ENCODE measurements at places on chromosomes 3 and 15.

GRCh38 chr3:23389089-23389488, 186.0 kb downstream of the UBE2E2 start:
- no peak for DNase-seq

DNA sequence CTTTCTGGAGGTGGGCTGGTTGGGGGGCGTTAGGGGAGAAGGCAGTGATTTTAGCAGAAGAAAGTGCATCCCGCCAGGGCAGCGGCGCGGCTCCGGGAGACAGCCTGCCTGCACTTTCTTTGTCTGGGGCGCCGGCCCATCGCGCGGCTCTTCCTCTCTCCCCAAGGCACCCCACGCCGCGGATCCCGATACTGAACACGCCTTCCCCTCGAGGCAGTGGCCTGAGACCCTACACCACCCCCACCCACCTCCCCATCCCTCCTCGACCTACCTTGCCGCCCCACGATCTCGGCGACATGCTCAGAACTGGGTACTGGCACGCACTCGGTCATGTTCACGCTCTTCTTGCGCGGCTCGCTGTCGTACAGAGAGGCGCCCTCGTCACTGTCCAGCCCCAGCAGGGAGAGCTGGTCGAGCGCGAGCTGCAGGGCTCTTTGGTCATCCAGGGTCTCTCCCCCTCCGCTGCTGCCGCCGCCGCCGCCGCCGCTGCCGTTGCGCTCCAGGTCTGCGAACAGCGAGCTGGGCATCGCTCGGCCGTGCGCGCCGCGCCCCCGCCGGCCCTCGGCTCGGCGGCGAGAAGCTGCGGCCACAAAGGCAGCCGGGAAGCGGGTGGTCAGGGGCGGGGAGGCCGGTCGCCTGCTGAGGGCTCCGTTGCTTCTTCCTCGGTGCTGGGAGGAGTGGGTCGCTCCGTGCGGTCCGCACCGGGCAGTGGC, 483 bp downstream of the MEX3B start:
- no peak for DNase-seq

DNA sequence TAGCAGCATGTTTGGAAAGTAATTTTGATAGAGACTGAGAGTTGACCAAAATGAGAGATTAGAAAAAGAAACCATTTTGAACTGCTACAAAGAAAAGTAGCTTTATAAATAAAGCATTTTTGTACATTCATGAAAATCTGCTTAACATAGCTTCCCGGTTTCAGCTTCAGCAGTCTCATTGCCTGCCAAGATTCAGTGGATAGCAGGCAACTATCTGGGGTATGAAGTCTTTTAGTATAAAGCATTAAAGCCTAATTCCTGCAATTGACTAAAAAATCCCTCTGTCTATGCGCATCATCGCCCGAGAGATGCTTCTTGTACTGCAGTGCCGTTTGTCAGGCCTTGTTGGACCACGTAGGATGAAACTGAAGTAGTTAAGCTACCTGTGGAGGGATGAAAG, 588.4 kb downstream of the NAALADL2 start:
- no peak for DNase-seq

DNA sequence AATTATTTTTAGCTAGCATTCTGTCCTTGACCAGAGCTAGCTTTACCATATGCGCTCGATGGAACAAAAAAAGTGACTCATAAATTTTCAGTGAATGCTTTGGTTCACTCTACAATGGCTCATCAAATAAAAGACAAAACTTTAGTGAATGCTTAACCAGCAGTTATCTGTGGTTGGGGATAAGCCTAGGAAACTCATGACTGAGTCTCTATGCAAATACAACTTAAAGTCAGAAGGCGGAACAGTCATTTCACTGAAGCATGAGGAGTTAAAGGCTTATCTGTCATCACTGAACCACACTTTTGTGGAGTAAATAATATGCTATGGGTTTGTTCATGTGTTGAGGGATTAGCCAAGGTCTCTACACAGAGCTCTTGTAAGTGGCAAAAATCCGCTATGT, 308.4 kb downstream of the SQOR start:
- DNase-seq: no peak

DNA sequence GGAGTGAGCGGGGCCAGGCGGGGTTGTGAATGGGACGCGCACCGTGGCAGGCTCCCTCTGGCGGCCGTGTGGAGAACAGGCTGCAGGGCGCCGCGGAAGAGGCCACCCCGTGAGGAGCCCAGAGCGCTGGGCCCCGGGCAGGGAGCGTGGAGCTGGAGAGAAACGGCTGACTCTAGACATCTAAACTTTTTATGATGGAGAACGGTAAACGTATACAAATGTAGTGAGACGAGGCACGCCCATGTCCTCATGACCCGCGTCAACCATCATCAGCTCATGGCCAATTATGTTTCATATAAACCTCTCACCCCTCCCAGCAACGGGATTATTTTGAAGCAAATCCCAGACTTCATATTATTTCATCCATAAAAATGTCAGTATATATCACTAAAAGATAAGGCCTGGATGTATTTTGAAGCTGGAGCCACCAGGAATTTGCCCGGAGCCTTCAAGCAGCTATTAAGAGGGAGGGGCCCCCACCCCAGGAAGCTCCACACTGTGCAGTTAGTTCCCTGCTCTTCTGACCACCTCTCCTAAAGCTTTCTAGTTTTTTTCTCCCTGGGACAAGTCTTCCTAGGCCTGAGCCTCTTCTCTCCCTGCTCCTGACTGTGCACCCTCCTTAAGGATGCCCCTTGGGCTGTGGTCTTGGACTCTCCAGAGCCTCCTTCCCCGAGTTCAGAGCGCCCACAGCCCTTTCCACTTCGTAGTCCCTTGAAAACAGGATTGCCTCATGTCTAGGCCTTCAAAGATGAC, 149.5 kb downstream of the SMAD6 start:
- DNase-seq: peak; percentile 53

GRCh38 chr15:77224352-77224751, 153.4 kb upstream of the TSPAN3 start:
- DNase-seq: no peak

GRCh38 chr3:71329817-71330216, 253.7 kb downstream of the FOXP1 start:
- DNase-seq: no peak

All from effector CD4-positive, alpha-beta T cell (primary cell).